Nephron progenitor cell (in vitro differentiated cells): ENCODE measurements at places on chromosomes 1 and 21.

GRCh38 chr1:23148084-23148483 is 20.6 kb downstream of the LUZP1 start:
- no peak for DNase-seq

DNA sequence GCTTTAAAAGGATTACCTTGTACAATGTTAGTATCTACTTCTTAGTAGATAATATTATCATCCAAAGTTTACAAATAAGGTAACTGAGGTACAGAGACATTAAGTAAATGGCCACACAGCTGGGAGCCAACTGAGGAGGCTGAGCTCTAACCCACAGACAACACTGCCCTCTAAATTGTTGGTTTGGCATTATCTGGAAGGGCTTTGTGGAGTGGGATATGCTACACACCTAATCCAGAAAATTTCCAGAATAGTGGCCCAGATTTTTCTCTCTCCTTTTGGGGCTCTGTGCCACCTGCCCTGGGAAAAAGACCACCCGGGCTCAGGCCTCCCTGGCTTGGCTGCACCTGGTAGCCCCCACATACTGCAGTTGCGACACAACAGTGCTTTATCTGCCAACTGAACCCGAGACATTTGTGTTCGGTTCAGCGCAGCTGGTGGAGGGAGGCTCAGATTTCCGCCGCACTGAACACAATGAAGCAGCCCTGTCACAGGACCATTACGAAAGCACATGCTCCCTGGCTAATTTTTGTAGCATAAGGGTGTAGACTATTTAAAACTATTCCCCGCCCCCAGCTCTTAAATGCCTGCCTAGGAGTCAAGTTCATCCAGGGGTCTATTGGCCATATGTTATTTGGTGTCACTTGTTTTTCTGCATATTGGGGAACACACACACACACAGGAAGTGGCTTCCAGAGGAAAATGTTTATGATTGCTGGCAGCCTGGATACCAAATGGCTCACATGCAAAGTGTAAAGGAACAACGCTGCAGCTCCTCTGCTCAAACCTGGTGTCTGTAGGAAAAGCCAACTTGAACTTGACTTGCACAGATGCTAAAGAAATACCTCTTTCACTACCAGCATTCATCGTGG is 92.3 kb upstream of the ESRRG start:
- peak; percentile 40 for DNase-seq

GRCh38 chr1:167746013-167746672 is 24.4 kb downstream of the MPZL1 start:
- no peak for DNase-seq

DNA sequence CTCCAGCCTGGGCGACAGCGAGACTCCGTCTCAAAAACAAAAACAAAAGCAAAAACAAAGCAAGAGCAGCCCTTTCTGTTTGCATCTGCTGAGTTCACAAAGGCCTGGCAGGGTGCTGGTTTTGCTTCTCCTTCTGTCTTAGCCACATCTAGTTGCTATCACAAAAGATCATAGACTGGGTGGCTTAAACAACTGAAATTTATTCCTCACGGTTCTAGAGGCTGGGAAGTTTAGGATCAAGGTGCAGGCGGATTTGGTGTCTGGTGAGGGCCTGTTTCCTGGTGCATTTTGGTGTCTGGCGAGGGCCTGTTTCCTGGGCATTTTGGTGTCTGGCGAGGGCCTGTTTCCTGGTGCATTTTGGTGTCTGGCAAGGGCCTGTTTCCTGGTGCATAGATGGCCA is 471.3 kb downstream of the CAMTA1 start:
- no peak for DNase-seq

GRCh38 chr1:228497206-228497605 is 10.0 kb downstream of the RNF187 start:
- no peak for DNase-seq

DNA sequence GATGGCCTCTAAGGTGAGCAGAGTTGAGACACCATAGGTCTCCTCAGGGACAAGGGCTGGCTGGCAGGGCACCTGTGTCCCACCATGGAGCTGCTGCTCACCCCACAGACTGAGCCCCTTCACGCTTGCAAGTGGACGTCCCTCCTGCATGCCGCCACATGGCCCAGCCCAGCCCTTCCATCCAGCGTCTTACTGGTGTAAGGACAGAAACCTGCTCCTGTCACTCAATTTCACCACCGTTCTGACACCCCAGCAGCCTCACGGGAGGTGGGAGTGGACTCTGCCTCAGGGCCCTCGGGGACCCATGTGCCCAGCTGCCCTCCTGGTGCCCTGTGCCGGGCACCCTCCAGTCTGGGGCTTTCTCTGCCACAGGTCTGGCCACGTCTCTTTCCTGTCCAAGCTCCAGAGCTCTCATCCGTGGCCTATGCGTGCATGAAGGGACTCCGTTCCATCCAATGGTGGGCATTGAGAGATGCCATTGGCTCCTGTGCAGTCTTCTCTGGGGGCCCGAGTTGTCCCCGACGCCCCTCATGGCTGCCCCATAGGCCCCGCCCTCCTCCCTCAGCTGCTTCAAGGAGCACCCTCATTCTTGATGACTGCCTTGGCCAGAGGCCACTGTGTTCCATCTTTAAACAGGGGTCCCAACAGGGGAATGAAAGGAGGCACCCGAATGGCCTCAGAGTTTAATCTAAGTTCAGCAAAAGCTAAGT is 42.6 kb upstream of the COL6A1 start:
- no peak for DNase-seq

DNA sequence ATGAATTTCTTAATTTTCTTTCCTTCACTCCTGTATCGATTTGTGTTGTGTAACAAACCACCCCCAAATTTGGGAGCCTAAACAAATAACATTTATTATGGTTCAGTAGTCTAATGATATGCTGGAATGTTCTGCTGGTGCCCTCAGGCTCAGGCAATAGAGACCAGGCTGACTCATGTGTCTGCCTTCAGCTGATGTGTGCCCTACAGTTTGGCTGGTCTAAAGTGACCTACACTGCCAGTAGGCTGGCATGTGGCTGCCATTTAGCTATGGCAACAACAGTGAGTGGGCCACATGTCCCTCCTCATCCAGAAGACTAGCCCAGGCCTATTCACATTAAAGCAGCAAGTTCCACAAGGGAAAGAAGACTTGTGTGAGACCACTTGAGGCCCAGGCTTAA is 115.8 kb downstream of the PTPRC start:
- DNase-seq = no peak

- no peak for DNase-seq
These were observed 27.3 kb downstream of the OPTC start for GRCh38 chr1:203521074-203521794.

DNA sequence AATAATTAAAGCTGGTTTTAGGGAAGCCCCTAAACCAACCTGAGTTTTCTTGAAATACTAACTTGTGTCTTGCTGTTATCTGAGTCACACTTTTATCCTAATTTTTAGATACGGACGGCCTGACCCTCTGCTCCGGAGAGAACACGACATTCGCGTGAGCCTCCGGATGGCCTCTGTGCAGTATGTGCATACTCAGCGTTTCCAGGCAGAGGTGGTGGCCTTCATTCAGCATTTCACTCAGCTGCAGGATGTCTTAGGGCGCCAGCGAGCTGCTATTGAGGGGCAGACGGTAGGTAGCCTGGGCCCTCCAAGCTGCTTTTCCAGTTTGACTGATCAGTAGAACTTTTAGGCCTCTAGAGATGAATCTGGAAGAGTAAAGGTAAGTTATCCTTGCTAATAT is 63.6 kb downstream of the VPS13D start:
- no peak for DNase-seq

GRCh38 chr1:188689542-188689941 is 1788.1 kb downstream of the BRINP3 start:
- no peak for DNase-seq

DNA sequence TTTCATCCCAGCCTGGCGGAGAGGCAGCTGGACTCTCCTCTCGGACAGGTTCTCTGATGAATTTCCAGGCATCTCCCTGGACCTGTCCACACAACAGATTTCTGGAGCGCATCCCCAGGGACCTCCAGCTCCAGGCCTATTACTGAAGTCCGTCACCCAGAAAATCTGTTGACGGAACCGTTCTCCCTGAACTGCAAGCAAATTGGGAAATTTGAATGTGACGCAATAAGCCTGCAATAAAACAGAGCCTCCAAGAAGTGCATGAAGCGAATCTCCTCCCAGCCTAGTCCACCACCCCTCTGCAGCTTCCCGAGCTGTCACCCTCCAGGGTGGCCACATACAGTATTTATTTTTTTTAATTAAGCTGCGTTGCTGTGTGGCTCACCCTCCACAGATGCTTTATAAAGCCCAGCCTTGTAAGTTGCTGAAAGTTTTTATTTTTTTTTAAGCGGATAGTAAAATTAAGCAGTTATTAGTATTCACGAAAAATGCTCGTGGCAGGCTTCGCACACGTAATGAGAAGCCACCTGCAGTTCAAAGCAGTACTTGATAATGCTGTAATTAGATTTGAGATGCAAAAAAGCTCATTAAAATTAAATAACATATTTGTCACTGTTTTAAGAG is 173.3 kb downstream of the CAMTA1 start:
- no peak for DNase-seq

- no peak for DNase-seq
These were observed 2.1 kb downstream of the SLC22A15 start for GRCh38 chr1:115978292-115978941.

DNA sequence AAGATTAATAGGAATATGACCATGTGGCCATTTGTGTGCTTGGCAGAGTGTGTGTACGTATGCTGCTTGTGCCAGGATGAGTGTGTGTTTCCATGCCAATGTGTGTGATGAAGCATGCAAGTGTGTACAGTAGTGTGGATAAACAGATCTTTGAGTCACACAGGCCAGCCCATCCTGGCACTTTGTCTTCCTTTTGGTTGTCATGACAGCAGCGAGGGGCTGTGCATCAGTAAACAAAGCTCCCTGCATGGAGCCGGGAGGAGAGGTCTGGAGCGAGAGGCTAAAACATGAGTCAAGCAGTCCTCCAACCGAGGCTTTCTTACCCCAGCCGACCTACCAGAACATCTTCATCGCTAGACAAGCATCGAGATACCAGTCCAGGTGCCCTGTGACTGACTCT is 221.2 kb downstream of the CACNA1E start:
- peak; percentile 9 for DNase-seq

DNA sequence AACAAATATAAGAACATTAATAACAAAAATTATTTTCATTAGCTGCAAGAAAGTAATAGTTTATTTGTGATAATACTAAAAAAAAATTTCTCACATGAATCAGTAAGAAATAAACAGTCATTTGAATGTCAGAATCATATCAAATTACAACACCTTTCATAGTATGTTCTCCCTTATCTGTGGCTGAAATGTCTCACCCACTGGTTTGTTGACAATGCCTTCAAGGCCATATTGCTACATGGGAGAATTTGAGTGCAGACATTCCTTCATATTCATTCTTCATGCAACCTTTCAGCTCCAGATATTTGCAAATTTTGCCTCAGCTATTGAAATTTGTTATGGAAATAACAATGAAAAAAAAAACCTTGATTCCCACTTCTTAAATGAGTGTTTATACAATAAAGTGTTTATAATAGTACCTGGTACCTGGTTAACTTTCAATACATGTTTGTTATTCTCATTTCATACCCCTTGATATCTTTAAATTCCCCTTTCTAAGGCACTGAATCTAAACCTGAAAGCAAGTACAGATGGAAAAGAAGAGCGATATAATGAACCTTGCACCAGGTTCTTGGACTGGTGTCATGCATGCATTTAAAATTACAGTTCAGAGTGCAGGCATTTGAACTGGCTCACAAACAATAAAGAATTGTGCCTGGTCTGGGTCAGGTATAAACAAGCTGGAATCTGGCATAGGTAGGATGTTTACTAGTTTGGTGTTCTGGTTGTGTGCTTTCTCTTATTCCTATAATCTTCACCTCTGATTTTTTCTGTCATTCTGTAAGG is 242.2 kb upstream of the ADGRL2 start:
- no peak for DNase-seq

- no peak for DNase-seq
These were observed 9.6 kb upstream of the SH2D1B start for GRCh38 chr1:162421258-162422164.

DNA sequence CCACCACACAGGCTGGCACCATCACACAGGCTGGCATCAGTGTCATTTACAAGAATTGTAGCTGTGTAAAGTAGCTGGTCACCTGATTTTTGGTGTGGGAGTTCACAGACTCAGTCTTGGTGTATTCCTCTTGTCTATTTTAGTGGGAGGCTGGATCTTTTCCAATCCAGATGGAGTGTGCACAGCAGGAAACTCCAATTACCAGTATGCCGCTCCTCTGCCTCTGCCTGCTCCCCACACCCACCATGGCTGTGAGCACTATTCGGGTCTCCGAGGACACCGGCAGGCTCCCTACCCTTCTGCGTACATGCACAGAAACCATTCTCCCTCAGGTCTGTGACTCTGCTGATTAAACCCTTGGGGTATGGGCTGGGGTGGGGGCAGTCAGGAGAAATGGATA is 24.2 kb downstream of the TBX19 start:
- no peak for DNase-seq

DNA sequence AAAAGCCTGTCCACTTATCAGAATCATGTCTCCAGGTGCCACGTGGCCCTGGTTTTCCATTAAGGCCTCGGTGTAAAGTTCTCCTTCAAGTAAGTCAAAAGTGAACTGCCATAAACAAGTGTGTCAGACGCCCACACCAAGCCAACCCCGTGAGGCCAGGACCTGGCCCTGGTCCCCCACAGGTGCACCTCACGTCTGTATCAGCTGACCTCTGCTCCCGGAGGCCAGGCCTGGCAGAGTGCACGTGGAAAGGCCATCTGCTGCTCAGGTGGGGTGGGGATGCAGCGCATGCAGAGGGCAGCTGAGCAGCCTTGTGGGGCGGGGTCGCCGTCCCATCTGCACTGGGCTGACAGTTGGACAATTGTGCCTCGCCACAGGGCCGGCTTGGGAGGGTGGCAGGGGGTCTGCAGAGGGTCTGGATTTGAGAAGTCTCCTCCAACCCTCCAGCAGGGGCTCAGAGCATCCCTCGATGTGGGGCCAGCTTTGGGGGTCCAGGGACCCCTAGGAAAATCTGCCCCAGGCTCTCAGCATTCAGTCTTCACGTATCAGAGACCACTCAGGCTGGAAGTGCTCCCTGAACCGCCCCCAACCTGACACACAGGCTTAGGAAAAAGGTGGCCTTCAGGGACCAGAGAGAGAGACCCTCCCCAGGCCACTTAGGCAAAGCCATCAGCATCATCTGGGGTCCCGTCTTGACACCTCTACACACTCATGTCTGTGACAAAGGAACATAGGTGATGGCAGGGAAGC is 3.0 kb downstream of the SLC19A1 start:
- no peak for DNase-seq

DNA sequence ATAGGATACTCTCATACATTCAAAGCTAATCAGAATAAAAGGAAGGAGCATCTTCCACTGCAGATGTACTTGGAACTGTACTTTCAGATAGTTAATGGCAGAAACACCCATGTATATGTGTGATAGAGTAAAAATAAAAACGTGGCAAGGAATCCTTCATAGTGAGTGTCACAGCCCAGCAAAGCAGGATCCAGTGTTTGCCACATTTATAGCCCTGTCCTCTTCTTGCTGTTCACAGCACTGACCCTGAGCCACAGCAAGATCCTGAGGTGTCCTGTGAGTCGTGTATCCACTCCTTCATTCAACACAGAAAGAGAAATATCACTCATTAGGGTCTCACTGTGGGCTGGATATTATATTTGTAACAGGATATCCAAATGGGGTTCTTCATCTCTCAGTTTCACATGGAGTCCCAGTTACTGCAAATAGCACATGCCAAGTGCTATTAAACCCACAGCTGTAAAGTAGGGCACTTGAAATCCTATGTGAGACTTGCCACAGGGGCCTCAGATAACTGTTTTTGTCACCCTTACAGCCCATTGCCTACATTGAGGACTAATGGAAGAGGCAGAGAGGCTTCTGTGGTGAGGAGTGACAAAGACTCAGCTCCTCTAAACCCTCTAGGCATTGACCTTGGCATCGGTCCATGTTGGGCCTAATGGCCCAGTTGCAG is 41.3 kb downstream of the CYP2J2 start:
- DNase-seq = no peak
